H7 (cell line): ENCODE measurements at places on chromosomes 11 and 22.

DNA sequence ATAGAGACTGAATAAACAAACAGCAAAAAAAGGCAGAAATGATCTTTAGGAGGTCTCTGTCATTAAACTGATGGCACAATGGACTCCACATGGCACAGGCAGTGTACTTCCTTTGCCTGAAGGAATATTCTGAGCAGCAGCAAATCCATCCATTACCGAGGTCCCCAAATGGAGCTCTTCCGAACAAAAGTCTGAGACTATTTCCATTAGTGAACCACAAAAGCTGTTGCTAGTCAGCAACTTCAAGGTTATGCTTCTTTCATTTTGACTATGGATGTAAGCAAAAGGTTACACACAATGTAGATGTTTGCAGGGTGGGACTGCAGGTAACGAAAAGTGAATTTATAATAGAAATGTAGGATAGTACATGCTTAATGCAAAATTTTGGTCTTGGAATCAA is 14.5 kb downstream of the NARS2 start:
- DNase-seq, result no peak

DNA sequence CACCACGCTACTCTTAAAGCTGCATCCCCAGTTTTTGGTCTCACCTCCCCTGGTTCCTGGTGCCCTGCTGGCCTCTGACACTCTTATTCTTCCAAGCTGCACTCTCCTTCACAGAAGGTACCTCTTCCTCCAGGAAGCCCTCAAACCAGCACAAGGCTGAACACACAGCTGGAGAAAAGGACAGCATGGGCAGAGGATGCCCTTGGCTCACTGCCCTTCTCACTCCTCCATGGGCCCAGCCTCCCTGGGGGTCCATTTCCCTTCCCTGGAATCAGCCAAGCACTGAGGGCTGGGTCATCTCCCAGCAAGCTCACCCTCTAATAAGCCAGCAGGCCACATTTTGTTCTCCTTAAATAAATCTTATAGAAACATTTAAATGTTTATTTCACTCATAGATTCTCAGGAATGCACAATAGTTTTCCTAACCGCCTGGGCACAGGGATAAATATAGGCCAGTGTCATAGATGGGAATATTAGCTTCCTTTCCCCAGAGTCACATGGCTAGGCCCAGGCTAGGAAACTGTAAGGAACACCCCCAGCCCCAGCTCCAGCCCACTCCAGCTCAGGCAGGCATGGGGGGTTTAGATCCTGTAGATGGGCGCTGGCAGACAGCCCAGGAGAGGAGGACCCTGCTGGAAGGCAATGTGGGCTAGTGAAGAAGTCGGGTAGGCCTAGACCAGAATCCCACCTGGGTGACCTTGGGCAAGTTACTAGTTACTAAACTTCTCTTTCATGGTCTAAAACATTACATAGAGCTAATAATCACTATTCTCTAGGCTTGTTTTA is 51.5 kb downstream of the IRAG1 start:
- DNase-seq, result no peak

DNA sequence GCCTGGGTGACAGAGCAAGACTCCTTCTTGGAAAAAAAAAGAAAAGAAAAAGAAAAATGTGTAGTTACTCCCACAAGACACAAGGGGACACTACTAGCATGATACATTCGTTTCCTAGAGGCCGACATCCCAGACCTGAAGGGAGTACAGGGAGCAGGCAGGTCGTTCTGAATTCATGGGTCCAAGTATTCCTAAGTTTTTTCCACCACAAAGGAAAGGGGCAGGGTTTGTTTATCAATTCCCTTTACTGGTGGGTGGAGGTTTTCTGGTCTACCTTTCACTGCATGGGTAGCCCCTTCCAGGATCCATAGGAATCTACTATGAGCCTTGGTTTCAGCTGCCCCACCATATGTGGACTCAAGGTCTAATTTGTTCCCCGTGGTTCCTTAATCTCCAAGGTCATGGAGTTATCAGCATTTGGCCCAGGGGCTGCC is 11.8 kb downstream of the TIGD3 start:
- peak; percentile 94 for DNase-seq

- peak; percentile 92 for DNase-seq
These were observed 8.2 kb upstream of the CCDC188 start for GRCh38 chr22:20159076-20159475.

- DNase-seq, result no peak
These were observed 108.8 kb downstream of the TTC28 start for GRCh38 chr22:28570696-28571373.

DNA sequence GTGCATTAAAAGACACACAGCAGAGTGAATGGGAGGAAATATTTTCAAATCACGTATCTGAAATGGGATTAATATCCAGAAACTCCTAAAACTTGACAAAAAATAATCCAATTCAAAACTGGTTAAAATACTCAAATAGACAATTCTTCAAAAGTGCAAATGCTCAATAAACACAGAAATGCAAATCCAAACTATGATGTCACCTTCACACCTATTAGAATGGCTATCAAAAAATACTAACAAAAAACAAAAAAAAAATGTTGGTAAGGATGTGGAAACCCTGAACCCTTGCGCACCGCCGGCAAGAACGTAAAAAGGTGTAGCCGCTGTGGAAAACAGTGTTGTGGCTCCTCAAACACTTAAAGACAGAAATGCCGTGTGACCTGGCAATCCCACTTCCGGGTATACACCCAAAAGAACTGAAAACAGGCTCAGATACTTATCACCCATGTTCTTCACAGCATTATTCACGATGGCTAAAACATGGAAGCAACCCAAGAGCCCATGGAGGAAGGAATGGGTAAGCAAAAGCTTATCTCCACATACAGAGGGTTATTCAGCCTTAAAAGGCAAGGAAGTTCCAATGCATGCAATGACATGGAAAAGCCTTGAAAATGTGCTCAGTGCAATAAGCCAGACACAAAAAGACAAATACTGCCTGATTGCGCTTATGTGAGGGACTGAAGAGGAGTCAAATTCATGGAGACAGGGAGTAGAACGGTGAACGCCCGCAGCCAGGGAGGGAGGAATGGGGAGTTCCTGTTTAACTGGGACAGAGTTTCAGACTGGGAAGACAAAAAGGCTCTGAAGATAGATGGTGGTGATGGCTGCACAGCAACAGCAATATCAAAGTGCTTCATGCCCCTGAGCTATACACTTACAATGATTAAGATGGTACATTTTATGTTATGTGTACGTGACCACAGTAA is 19.6 kb downstream of the BRD1 start:
- DNase-seq, result no peak

DNA sequence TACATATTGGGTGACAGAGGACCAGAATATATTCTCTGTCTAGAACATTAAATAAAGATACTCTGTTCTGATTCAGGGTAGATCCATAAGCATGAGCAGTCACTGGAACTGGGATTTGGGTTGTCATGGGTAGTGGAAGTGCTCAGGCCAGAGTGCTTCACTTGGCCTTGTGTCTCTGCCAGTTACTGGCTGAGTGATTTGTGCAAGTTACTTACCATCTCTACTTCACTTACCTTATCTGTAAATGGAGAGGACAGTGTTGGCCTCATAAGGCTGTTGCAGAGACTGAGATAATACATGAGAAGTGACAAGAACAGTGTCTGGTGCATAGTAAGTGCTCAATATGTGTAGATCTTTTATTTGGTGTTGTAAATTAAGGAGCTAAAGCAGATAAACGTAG is 17.6 kb downstream of the ATXN10 start:
- DNase-seq, result no peak

GRCh38 chr11:116412118-116412889 is 360.5 kb downstream of the BUD13 start:
- DNase-seq, result no peak

DNA sequence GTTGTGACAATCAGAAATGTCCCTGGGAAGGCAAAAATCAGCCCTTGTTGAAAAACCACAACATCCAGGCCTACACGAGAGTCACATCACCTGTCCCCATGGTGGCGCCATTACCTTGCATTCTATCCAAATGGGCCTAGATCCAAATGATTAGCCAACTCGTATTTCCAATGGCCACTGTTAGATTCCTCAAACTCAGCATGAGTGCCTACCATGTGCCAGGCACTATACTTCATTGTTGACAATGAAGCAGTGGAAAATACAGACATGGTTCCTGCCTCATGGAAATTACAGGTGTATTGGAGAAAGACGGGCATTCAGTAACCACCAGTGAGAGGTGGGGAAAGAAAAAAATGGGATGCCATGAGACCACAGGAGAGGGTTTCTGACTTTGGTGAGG is 29.8 kb upstream of the CREB3L1 start:
- DNase-seq, result peak; percentile 84

- DNase-seq, result no peak
These were observed 4.4 kb upstream of the PDGFB start for GRCh38 chr22:39249086-39249704.

DNA sequence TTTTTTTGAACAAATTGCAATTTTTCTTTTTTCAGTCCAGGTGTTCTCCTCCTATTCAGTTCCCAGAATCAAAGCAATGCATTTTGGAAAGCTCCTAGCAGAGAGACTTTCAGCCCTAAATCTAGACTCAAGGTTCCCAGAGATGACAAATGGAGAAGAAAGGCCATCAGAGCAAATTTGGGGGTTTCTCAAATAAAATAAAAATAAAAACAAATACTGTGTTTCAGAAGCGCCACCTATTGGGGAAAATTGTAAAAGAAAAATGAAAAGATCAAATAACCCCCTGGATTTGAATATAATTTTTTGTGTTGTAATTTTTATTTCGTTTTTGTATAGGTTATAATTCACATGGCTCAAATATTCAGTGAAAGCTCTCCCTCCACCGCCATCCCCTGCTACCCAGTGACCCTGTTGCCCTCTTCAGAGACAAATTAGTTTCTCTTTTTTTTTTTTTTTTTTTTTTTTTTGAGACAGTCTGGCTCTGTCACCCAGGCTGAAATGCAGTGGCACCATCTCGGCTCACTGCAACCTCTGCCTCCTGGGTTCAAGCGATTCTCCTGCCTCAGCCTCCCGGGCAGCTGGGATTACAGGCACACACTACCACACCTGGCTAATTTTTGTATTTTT is 6.2 kb upstream of the UBE4A start:
- DNase-seq, result no peak
